ENCODE measurements at places on chromosomes 7 and 10.

DNA sequence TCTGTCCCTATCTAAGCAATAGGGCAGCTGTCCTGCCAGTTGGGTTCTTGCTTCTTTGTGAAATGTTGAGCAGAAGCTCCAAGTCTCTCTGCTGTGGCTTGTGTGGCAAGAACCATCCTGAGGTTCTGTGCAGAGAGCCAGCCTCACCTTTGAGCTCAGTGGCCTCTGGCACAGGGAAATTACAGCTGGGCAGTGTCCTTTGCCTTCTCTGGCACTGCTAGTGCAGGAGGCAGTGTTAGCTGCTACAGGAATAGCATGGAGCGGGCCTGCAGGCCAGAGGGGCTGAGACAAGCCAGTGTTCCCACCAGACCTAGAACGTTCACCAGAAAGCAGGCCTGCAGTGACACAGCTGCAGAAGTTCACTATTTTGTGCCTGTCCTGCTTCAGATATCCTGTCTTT lies 1.8 kb downstream of the PRXL2A start:
- no peak for DNase-seq

DNA sequence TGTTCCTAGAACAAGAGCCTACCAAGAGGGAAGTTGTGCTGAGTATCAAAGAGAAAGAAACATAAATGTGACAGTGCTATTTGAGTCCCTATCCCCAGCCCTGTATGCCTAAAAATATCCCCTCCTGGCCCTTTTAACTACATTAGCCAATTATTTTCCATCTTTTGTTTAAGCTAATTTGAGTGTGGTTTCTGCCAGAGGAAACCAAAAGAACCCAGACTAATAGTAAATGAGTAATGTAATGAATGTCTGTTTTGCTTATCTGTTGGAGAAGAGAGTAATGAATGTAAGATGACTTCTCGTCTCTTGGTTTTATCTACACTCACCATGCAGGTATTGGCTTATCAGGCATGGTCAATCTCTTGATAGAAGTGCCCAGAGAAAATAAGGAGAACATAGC lies 134.4 kb upstream of the CDK1 start:
- DNase-seq = no peak

DNA sequence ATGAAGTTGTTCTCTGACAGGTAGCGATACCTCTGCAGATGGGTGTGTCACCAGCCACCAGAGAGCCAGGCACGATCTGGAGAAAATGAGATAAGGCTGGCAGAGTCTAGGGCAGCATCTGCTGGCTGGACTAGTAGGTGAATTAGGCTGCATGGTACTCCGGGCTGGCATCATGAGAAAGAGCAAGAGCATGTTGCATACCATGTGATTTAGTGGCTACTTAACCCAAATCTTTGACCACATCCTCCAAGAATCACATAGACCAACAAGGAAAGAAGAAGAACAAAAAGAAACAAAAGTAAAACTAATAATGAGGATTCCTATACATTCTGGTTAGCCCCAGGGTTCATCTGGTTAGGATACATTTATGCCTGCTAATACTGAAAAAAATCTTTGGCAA lies 23.4 kb upstream of the FAM170B start:
- no peak for DNase-seq

DNA sequence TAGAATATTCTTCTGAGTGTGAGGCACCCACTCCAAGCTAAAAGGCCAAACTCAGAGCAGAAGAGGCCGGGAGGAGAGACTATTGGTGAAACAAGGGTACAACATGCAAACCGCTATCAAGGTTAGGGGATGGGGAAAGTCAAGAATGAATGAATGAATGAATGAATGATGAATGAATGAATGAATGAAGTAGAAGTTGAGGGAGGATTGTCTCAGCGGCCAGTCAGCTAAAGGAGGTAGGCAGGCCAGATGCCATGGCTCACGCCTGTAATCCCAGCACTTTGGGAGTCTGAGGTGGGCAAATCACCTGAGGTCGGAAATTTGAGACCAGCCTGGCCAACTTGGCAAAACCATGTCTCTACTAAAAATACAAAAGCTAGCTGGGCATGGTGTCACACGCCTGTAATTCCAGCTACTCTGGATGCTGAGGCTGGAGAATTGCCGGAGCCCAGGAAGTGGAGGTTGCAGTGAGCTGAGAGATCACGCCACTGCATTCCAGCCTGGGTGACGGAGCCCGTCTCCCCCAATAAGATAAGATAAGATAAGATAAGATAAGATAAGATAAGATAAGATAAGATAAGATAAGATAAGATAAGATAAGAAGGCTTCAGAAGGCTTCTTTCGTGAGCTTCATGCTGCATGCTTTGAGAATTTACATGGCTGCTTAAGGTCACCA lies 250.8 kb downstream of the CCDC3 start:
- no peak for DNase-seq

DNA sequence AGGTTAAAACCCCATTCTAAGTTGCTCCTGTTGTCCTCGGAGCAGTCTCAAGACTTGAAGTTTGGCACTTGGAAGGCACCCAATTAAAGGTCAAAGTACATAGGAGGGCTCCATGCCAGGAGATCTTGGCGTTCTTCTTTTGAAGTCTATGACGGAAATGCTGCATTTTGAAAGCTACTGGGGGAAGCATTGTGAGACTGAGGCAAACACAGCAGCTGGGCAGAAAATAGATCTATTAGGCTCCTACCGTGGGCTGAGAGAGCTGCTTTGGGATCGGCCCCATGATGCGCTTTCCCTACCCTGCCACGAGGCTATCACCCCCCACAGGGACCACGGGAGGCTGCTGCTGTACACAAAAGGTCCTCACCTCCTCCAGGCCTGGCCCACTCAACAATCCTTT lies 20.0 kb downstream of the KIAA1549 start:
- DNase-seq = no peak

GRCh38 chr7:3094701-3095445 lies 51.2 kb upstream of the CARD11 start:
- no peak for DNase-seq

DNA sequence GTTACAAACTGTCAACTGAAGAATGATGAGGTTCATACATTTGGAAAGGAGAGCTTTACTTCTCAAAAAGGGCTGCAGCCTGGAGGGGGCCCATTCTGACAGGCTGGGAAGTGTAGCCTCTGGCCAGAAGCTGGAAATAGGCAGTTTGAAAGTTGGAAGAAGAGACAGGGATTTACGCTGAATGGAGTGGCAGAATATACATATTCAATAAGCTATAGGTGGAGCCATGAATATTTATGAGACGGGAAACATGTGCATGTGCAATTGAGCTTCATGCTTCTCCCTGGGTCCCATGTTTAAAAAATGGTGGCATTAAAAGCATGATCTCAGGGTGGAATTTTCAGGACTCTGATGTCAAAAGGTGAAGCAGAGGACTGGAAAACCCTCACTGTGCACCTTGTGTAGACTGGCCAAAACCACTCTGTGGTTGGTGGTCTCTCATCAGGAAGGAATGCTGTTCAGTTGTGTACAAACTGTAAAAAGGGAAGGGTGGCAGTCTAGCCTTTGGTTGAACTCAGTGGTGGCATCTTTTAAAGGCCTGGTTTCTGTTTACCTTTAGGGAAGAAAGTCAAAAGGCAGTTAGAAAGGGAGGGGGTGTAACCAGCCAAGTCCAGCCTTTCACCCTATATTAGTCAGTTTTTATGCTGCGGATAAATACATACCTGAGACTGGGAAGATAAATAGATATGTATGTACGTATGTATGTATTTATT lies 7.2 kb upstream of the ACTR3B start:
- DNase-seq = no peak

DNA sequence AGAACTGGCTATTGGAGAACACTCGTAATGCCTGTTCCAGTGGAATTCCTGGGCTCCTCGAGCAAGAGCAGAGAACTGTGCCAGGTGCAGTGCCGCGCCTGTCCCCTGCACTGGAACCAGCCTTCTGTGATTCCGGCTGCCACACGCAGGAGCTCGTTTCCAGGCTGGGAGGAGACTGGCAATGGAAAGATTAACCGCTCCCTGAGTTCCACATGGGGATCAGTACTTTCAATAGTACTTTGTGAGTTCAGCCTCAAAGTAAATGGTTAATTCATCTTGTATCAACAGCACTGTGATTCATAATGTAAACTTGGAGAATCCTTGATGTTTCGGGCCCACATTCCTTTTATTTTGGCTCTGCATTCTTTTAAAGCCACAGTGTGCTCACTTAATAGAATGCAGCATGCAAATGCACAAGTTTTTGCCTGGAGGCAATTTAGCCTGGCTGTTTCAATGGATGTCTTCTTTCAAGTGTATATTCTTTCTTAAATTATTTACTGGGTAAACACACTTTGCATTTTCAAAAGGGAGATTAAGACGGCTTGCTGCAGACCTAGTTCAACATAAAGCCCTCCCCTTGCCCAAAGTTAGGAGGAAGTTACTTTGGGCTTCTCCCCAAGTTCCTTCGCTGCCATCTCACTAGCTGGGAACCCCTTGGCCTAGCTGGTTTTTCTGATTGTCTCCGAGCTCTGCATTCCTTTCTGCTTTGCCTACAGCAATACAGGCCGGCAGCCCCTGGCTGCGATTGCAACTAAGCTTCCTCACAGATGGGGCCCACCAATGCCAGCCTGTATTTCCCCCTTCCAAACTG lies 138.1 kb upstream of the TCF7L2 start:
- peak; percentile 85 for DNase-seq

GRCh38 chr7:36810489-36810888 lies 86.2 kb upstream of the AOAH start:
- no peak for DNase-seq

GRCh38 chr7:118057404-118057803 lies 126.6 kb upstream of the LSM8 start:
- DNase-seq = no peak

- DNase-seq = peak; percentile 29
These were observed at the start of gene PDE1C for GRCh38 chr7:32070406-32071360. PDE1C (minus strand) TSS chr7:32070407.

DNA sequence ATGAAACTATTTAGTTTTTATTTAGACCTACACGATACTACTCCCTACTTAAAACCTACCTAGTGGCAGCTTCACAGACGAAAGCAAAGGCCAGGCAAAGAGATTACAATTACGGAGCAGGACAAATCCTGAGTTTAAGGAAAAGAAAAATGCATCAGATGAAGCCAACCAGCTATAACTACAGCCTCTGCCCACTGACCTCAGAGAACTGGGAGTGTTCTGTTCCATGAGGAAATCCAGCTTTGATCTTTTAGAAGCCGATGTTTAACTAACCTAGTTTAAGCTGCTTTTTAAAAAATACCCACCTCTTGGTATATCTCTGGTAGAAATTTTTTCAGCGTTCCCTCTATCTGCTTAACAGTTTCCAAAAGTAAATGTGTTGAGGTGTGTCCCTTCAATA lies 3.0 kb upstream of the UPF2 start:
- no peak for DNase-seq

GRCh38 chr7:135079068-135079467 lies 68.8 kb upstream of the TMEM140 start:
- DNase-seq = no peak

DNA sequence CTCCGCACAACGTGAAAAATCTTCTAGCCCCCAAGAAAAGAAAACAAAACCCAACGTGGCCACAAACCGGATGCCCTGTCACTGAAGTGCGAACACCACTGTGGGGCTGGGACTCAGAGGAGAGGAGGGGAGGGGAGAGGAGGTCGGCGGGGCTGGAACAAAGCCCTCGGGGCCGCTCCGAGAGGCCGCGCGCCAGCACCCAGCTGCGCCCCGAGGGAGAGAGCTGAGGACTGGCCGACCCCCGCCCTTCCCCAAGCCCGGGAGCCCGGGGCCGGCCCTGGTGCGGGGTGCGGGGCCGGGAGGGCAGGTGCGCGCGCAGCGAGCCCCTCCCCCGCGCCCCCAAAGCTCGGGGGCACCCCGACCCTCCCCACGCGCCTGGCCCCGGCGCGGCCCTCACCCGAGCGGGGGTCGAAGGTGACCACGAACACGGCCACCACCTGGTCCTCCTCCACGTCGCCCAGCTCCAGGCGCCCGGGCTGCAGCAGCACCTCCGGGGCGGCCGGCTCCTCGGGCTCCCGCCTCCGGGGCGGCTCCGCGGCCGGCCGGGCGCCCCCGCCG lies 398 bp downstream of the DENND11 start:
- DNase-seq = peak; percentile 41

DNA sequence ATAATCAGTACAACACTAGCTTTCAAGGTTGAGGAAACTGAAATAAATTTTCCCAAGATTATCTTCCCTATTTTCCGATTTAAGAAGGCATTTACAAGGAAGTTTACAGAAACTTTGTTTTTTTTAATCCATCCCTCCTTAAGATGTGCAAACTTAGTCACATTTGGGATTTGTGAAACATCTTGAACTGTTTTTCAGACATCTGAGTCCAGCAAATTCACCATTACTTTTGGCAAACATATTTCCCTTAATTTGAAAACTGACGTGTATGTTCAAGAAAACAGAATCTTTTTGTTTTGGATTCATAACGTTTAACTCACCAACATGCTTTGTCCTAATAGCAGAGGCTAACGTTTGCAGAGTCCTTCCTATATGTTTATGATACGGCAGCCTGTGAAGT lies 19.5 kb downstream of the GLI3 start:
- no peak for DNase-seq

GRCh38 chr7:143733876-143734275 lies 23.6 kb downstream of the CTAGE6 start:
- no peak for DNase-seq

DNA sequence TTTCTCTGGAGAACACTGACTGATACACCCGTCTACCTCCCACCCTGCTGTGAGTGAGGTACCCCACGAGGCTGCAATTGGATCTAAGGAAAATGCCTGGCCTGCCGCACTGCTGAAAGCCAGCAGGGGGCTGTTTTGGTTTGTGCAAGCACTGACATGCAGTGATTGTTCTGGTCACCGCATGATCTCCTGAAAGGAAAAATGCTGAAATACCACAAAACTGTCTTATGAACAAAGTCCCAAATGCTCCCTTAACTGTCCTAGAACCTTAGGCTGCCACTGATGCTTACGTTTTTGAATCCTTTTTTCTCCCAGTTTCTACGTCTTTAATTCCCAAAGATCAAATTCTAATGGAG lies 132.7 kb downstream of the JCAD start:
- no peak for DNase-seq

DNA sequence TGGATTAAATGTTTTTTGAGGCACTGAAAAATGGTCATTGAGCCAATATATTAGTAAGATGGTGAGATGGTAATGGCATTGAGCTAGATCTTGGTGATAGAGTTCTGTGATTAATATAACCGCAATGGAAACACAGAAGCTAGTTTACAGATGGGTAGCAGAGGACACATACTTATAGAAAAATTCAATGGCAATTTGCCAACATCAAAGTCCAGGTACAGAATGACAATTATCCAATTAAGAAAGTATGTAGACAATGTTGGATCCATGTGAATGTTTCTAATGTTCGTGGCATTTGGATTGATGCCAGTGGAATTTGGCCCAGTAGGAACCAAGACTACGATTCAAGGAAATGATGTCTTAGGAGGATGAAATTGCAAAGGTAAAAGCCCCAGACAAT lies 187.8 kb downstream of the GNAT3 start:
- DNase-seq = no peak

DNA sequence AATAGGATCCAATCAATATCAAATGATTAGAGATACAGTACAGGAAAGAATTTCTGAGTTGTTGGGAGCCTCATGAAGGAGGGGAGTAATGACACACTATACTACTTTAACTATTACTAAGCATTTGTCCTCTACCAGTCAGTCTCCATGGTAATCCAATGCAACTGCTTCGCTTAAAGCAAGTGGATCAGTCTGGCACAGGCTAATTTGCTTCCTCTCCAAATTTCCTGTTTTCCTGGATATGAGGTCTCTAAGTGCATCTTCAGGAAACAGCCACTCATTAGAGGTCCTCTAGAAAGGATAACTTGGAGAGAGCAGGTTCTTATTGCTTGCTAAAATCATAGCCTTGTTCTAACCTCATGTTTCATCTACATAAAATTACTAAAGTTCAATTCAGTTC lies 8.4 kb upstream of the SEPTIN7 start:
- no peak for DNase-seq

Measured in right hindlimb (tissue), 1 donor.